ENCODE measurements at places on chromosomes 3 and 15.

DNA sequence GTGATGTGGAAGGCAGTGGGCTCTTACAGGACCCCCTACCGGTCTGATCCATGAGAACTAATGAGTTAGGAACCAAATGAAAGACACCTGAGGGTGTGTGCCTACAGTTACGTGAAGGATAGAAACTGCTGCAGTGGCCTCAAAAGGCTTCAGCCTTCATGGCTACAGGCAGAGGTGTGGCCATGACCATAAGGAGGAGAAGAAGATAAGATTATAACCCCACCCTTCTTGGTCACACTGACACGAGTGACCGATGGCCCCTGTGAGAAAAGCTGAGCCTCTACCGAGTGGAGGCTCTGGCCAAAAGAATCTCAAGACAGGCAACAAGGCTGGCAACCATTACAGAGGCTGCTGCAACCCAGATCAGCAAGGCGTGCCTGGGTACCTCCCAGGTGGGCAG, 6.3 kb downstream of the RFT1 start:
- no peak for DNase-seq

DNA sequence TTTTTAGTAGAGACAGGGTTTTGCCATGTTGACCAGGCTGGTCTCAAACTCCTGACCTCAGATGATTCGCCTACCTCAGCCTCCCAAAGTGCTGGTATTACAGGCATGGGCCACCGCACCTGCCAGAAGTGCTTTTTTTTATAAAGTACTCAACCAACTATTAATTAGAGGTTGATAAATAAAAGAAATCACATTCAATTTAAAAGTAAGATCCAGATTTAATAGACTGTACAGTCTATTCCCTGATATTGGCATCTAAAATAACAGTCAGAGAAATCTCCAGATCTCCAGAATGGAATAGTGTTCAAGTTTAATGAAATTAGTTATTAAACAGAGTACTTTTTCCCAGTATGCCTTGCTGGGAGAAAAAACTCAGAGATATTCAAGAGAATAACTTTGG, 142.9 kb upstream of the SLC2A2 start:
- DNase-seq, result no peak

- no peak for DNase-seq
Measured at GRCh38 chr15:96369825-96370621, 39.5 kb downstream of the NR2F2 start.

- no peak for DNase-seq
Measured at GRCh38 chr3:179687967-179688535, 35.2 kb downstream of the USP13 start.

DNA sequence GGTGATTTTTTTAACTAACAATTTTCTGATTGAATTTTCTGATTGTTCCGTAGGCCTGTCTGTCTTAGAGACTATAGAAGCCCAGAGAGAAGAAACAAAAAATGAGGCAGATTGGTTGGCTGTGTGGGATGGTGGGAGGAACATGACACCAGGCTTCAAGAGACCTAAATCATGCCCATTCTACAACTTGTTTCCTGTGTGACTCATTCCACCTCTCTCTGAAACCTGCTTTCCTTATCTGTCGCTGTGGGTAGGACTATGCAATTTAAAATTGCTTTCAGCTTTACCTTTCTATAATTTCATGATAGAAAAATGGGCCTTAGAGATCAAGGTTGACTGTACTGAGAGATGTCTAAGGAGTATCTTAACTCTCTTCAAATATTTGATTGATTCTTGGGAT, 44.5 kb downstream of the OXNAD1 start:
- DNase-seq, result no peak

GRCh38 chr3:106428565-106428994, 559.8 kb upstream of the CBLB start:
- no peak for DNase-seq

- no peak for DNase-seq
Measured at GRCh38 chr15:68335655-68336054, 58.1 kb downstream of the FEM1B start.

DNA sequence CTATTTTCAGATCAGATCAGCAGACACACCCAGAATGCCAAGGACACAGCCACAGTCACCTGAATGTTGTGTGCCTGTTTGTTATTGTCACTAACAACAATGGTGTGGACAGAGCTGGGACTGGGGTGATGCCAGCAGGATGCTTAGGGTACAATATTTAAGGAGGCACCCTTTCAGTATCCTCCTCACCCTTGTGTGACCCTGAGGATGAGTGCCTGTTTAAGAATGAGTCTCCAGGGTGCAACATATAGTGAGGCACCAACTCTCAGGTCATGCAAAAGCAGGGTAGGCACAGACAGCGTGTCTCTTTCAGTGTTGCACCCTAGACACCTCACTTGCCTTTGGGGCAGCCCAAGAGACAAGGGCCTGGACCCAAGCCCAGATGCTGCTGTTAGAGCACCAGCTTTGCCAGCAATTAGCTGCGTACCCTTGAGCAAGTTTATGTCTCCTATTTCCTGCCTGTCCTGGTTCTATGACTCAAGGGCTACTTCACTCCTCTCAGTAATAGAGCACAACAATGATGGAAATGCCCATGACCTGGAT, 122.6 kb downstream of the AQP9 start:
- no peak for DNase-seq

GRCh38 chr3:48478626-48479555, 25.1 kb downstream of the SHISA5 start:
- peak; percentile 38 for DNase-seq

- no peak for DNase-seq
Measured at GRCh38 chr15:64193971-64194370, 31.1 kb upstream of the PPIB start.

- no peak for DNase-seq
Measured at GRCh38 chr15:45641374-45641781, 6.5 kb downstream of the SQOR start.

DNA sequence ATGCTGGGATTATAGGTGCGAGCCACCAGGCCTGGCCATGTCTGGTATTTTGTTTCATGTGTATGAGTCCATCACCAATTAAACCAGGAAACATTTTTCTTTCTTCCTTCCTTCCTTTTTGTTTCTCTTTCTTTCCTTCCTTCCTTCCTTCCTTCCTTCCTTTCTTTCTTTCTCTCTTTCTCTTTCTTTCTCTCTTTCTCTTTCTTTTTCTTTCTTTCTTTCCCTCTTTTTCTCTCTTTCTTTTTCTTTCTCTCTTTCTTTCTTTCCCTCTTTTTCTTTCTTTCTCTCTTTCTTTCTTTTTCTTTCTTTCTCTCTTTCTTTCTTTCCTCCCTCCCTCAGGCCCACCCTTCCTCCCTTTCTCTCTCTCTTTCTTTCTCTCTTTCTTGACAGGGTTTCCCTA, 83.4 kb downstream of the SLC9A9 start:
- no peak for DNase-seq

DNA sequence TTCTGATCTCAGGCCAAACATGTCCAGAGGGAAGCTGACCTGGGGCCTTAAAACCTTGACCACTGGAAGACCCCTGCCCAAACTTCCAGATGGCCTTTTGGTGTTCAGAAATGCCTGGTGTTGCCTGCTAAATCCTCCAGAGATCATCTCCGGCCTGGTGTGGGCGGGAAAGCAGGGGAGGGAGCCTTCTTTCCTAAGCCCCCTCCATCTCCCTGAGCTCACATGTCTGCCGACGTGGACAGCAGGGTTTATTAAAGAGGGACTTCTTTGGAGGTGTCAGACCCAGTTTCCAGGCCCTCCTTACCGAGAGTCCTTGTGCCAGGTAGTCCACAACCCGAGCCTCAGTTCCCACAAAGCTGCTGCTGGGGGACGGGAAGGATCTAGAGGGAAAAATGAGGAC, 55.9 kb upstream of the SLC6A1 start:
- no peak for DNase-seq

- DNase-seq, result no peak
Measured at GRCh38 chr15:83919319-83919830, 265.5 kb downstream of the ADAMTSL3 start.

DNA sequence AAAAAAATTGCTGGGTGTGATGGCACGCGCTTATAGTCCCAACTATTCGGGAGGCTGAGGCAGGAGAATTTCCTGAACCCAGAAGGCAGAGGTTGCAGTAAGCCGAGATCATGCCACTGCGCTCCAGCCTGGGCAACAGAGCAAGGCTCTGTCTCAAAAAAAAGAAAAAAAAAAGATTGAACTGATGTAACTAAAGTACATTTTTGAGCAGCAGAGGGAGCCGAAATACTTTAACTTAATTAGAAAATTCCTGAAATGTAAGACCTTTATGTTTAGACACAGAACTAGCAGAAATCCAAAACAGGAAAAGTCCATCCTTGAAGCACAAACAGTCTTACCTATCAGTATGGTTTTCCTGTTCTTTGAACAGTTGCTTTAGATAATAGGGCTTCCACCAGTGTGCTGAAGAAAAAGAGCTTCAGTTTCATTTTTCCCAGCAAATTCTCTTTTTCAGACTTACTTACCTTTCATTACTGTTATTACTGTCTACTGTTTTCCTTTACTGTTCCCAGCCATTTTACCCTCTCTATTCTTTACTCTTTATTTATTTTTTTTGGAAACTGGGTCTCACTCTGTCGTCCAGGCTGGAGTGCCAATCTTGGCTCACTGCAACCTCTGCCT, 33.4 kb upstream of the ZNF609 start:
- DNase-seq, result no peak

DNA sequence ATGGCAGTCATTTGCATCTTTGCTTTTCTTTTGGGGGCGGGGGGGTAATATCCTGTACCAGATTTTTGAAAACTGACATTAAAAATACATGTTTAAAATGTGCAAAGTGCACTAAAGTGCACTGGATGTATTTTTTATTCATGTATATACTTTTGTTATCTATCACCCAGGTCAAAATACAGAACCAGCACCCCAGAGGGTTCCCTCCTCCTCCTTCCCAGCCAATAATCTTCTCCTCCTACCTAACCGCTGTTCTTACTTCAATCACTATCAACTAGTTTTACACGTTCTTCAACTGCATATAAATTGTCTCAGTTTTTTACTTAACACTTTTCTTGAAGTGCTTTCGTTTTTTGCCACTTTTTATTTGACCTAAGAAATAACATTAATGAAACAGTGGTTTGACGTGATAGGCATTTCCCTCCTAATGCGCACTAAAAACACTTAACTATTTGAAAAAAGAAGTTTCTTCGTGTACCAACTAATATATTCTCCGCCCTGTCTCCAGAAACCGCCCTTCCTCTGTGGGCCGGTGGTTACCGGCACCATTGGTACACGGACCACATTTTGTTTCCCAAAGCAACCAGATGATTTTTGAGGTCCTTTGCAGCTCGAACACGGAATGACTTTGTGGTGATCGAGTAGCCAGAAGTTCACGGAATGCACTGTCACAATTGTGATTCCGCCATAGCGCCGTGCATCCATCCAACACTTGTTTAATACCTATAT, 836 bp upstream of the AKAP13 start:
- peak; percentile 14 for DNase-seq

- DNase-seq, result no peak
Measured at GRCh38 chr3:877001-877400, 215.8 kb upstream of the CNTN6 start.

- DNase-seq, result no peak
Measured at GRCh38 chr3:114608293-114608692, 314.5 kb downstream of the TIGIT start.

- DNase-seq, result no peak
Measured at GRCh38 chr15:62382046-62382445, 217.0 kb upstream of the C2CD4B start.

- DNase-seq, result no peak
Measured at GRCh38 chr3:63354160-63354559, 76.1 kb downstream of the SYNPR start.

DNA sequence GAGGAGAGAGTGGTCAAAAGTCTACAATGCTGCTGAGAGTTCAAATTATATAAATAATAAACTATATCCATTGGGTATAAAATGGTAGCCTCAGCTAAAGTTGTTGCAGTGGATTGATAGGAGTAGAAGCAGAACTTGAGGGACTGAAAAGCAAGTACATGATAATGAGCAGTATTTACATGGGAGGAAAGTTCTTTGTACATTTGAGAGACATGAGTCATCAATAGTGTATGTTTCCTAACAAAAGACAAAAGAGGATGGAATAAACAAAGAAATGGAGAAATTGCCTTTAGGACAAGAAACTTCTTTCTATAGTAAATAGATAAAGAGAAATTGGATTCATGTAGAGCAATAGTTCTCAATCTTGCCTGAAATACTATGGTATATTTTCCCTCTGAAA, 110.0 kb upstream of the PLSCR5 start:
- DNase-seq, result no peak

- DNase-seq, result no peak
Measured at GRCh38 chr3:129514110-129514509, 14.3 kb upstream of the RHO start.

DNA sequence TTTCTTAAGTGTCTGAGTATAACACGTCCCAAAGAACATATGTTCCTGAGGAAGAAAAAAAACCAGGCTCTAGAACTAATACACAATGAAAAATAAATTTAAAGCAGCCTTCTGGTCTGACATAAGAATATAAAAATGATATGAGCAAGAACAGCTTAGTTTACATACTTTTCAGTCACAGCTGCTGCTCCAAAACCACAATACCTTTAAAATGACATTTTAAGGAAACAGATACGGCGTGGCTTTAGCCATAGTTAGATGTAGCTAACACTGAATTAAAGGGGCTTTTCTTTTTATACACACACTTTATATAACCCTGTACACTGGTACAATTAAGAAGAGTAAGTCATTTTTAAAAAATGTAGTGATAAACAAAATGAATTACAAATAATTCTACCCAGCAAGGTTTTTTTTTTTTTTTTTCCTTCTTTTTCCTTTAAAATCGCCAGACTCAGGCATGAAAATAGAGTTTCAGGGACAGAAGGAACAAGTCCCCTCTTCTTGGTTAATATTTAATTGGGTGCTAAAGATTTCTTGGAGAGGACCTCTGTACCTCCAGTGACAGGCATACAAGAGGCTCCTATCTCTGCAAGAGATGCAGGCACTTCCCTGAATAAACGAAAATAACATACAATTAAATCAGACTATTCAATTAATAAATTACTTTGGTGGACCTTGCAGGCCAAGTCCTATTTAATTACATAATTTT, 265.6 kb downstream of the FOXP1 start:
- no peak for DNase-seq

DNA sequence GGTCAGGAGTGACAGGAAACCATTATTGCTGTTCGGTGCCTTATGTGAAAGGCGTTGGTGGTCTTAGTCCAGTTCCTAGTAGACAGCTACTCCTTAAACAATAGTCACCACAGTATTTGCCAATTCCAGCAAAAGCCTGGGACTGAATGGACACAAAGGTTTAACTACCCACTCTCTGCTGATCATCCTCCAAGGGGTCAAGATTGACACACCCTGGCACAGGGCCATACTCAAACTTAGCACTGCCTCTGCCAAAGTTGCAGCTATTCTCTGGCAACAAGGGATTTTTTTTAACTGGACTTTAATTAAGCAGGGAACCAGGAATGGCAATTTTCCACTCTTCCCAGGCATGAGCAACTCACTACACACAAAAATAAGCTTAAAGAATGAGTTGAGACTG, 193.9 kb downstream of the NLGN1 start:
- DNase-seq, result no peak

- no peak for DNase-seq
Measured at GRCh38 chr3:60669636-60670035, 581.6 kb downstream of the FHIT start.

DNA sequence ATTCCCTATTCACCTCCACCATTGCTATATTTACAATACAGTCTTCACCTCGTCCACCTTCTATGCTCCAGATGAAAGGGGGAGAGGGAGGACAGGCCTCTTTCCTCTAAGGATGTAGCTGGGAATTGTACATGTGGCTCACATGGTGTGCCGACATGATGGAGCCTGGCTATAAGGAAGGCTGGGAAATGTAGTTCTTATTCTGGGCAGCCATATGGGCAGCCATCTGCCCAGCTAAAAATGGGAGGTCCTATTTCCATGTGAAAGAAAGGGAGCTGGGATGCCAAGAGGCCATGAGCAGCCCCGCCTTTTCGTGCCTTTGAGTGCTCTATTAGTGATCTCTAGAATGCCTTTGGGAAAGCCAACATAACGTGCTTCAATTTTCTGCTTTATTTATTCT, 27.1 kb upstream of the MGLL start:
- no peak for DNase-seq

Measured in activated CD8-positive, alpha-beta memory T cell treated with anti-CD3 and anti-CD28 coated beads for 4 hours (primary cell).